Left colon (tissue), 2 donors: ENCODE measurements at places on chromosomes 12 and 14. TPM values are rescaled to one million over a fixed set of nuclear protein-coding genes. Genes with fewer than 3 reads are reported as not detected.

GRCh38 chr14:94424371-94424770, 28.2 kb downstream of the SERPINA11 start:
- no peak for DNase-seq

GRCh38 chr14:100683578-100683977, 43.1 kb upstream of the DLK1 start:
- no peak for DNase-seq

- DNase-seq = no peak
Observed at GRCh38 chr12:26425587-26426260, 230.4 kb downstream of the SSPN start.

GRCh38 chr12:4111010-4111409, 162.6 kb upstream of the CCND2 start:
- no peak for DNase-seq

The LRRC10 gene
- total RNA-seq = not detected

The NPFF gene
- total RNA-seq = not detected
